ENCODE measurements at places on chromosomes 6 and 20.

DNA sequence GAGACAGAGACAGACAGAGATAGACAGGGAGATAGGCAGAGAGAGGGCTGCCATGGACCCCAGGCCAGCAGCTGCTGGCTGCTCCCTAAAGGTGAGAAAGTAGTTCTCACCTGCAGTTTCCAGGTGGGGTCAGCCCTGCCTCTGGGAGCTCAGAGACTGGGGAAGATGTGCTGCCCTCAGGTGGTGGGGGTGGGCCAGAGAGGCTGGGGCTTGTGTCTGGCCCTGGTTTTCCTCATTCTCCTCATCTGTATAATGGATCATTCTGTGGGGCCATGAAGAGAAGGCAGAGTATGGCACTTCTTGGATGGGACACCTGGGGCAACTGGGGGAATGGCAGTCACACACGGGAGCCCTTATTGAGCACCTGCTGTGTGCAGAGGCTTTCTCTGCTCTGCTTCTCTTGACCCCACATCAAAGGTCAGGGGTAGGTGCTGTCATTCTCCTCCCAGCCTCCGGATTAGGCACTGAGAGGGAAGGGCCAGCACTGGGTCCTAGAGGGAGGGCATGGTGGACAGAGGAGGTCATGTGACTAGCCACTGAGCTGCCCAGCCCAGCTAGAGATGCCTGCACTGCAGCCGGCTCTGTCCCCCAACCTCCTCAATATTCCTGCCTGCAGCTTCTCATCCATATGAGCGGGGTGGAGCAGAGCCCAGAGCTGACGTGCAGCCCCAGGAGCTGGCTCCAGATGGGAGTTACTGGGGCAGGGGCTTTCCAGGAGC lies 4.1 kb downstream of the ANGPT4 start:
- DNase-seq: no peak

GRCh38 chr6:160258346-160259142 lies at the start of gene SLC22A2:
TSS of gene SLC22A2 (minus strand) at chr6:160258821. CDS start at chr6:160258757, 64 bp downstream.
- no peak for DNase-seq

- DNase-seq: no peak
Measured at GRCh38 chr6:30789606-30790005, 45.3 kb upstream of the IER3 start.

DNA sequence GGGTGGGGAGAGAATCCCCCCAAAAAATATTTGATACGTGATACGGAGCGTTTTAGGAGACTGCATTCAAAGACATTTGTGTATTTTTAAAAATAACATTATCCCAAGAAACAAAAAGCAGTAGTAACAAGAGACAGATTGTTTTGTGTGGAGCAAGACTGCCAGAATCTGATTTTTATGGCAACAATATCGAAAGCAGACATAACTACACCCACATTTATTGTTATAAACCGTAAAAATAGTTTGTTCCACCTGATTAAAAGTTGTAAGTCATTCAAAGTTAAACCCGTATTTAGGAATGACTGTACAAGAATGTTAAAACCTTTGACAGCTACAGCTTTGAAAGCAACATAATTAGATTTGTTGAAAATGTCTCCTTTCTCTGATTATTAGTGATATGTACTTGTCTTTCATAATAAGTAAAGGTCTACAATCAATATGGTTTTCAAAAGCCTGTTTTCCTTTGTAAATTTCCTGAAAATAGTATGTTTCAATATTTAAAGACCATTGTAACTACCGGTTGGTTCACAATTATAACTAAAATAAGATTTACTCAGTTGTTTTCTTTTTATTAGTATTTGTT lies 2.7 kb downstream of the EYA4 start:
- DNase-seq: no peak

Data from transverse colon (tissue), 4 donors.